Activated CD4-positive, alpha-beta T cell treated with anti-CD3 and anti-CD28 coated beads, Interleukin-2, amount 50 U/mL, for 48 hours (primary cell): ENCODE measurements at places on chromosomes 16 and 17.

DNA sequence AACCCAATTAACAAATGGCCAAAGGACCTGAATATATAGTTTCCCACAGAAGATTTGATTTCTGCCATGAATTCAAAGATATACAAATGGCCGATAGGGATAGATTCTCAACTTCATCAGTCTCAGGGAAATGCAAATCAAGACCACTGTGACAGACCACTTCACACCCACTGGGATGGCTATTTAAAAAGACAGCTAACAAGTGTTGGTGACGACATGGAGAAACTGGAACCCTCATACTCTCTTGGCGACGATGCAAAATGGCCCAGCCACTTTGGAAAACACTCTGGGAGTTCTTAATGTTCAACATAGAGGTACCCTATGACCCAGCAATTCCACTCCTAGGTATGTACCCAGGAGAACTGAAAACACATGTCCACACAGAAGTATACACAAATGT, 17.4 kb upstream of the KREMEN2 start:
- no peak for DNase-seq

DNA sequence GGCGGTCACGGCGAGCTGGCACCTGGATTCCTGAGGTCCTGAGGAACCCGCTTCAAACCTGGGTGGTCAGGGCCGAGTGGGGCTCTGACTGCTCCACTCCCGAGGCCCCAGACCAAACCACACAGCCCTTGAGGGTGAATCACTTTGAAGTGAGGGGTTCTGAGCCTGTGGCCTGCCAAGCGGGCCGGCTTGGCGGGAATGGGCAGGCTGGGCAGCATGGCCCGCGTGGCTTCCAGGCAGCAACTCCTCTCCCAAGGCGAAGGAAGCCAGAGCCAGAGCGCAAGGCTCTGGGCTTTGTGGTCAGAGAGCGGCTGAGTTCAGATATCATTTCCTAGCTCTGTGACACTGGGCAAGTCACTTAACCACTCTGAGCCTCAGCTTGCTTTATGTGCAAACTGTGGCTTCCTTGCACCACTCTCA, 42.7 kb downstream of the CMIP start:
- no peak for DNase-seq

DNA sequence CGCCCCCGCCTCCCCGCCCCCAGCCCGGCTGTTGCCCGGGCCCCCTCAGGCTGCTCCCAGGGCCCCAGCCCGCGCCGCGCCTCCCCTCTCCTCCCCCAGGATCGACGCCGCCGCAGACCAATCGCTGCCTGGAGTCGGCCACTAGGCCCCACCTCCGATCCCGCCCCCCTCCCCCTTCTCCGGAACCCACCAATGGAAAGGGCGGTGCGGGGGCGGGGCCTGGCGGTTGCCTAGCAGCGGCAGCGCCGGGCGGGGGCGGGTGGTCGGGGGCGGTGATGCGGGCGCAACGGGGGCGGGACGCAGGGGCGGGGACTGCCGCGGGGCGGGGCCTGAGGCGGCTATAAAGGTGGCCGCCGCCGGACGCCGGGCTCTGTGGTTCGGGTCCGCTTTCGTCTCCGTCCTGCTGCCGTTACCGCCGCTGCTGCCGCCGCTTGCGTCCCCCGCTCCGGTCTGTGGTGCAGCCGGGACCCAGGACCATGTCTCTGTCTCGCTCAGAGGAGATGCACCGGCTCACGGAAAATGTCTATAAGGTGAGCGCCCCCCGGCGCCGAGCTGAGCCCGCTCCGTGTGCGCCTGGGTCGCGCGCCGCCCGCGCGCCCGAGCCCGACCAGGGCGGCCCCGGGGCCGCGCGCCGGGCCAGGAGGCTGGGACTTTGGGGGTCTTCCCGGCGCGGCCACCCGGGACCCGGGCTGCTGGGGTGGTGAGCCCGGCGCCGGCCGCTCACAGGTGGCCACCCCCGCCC, at the start of gene BAIAP2:
BAIAP2 (plus strand) TSS at position 373 of the 742 bp plus-strand sequence; CDS start at position 477, 104 bp downstream.
- peak; percentile 98 for DNase-seq

GRCh38 chr17:74734256-74734655, 2.8 kb upstream of the RAB37 start:
- DNase-seq: no peak

- no peak for DNase-seq
These were observed 23.8 kb upstream of the SLC12A3 start for GRCh38 chr16:56841233-56841632.

DNA sequence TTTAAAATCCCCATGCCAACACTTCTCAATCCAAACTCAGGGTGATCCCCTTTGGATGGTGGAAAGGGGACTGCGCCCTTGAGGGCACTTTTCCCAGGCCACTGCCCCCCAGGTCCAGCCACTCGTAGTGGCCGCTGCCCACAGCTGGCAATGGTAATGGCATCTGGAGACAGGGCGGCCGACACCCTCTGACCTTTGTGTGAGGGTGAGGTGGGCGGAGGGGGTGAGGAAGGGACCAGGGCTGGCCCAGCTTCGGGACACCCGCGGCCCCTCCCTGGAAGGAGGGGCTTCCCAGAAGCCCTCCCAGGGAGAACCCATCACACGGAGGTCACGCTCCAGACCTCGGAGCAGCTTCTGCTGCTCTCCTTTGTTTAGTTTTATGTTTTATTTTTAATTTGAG, 289.7 kb downstream of the FOXL1 start:
- DNase-seq: no peak

GRCh38 chr17:5840811-5841446, 229.2 kb upstream of the WSCD1 start:
- no peak for DNase-seq

DNA sequence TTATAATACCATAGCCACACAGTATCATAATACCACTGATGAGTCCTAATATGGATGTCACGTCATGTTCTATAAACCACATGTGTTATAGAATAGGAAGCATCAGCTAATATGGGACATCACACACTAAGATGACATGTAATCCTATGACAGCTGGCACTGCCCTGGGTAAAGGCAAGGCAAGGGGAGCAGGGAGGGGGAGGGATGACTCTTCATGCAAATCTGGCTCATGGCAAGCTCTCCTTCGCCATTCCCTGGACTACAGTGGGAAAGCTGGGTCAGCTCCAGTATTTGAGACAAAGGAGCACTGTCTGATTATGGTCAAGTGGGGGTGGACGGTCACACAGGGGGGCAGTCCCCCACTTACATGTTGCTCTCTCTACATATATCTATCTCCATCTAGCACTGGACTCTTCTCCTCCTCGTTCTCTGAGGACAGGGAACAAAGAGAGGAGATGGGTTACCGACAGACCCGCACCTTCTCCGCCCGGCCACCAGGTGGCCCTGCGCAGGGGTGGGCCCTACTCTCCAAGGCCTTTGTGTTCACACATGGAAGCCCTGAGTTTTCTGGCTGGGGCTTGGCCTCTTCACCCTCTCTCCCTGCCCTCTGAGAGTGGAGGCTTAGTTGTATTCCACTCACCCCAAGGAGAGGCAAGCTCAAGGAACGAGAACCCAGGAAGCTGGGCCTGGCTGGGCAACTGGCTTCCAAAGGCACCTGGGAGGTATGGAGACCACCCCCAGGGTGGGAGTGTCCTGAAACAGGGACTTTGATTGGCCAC, 23.4 kb upstream of the MPO start:
- peak; percentile 60 for DNase-seq

- DNase-seq: peak; percentile 94
These were observed 21.8 kb downstream of the KATNB1 start for GRCh38 chr16:57757326-57757786.

- DNase-seq: no peak
These were observed 14.9 kb downstream of the IRF8 start for GRCh38 chr16:85913688-85914422.

GRCh38 chr17:48873696-48874443, 18.7 kb upstream of the ATP5MC1 start:
- no peak for DNase-seq

- no peak for DNase-seq
These were observed at the start of gene CCL17 for GRCh38 chr16:57403965-57404817. Gene CCL17 (plus strand): TSS chr16:57404767. CDS start chr16:57413933, 9,166 bp downstream.

DNA sequence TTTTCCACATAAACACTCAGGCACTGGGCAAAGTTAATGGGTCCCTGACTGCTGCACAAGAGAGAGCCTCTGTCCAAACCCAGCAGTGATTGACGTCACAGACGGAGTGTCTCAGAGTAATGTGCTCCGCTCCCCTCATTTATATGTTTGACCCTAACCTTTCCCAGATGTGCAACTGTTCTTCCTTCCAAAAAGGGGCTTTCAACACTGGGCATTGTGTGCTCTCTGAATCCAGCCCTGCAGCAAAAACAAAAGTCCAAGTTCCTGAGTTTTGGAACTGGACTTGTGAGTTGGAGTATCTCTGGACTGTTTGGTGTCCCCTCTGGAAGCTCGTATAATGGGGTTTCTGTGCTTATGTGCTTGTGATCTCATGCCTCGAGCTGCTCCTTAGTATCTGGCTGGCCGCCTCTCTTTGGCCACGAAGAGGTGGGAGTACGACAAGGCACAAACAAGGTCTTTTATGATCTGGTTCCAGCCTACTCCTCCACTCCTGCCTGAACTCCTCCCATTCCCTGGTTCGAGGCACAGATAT, 76.4 kb upstream of the SMIM36 start:
- no peak for DNase-seq

DNA sequence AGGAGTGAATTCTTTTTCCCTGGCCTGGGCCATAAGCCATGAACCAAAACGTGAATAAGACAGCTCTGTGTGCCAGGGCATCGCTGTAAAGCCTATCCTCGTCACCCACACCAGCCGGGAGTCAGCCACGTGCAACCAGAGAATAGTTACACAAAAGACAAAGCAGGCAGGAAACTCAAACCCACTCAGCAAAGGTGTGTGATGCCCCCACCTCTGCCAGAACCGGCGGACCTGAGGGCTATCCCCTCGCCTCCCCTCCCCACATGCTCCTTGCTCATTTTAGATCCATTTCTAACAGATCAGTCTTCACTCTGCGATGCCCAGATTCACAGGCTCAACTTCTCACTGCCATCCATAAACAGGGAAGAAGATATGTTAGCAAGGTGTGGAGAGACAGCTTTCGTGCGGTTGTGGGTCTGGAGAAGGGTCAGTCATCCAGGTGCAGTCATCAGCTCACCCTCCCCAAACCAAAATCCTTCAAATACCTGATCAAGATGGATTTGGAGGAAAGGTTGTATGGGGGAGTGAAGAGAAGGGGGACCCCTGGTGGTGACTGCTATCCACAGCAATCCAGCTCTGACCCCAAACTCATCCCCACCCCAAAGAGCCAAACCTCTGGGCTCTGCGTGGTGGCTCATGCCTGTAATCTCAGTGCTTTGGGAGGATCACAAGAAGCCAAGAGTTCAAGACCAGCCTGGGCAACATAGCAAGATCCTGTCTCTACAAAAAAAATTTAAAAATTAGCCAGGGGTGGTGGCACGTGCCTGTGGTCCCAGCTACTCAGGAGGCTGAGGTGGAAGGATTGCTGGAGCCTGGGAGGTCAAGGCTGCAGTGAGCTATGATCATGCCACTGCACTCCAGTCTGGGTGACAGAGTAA, 219.2 kb downstream of the C16orf78 start:
- peak; percentile 34 for DNase-seq

DNA sequence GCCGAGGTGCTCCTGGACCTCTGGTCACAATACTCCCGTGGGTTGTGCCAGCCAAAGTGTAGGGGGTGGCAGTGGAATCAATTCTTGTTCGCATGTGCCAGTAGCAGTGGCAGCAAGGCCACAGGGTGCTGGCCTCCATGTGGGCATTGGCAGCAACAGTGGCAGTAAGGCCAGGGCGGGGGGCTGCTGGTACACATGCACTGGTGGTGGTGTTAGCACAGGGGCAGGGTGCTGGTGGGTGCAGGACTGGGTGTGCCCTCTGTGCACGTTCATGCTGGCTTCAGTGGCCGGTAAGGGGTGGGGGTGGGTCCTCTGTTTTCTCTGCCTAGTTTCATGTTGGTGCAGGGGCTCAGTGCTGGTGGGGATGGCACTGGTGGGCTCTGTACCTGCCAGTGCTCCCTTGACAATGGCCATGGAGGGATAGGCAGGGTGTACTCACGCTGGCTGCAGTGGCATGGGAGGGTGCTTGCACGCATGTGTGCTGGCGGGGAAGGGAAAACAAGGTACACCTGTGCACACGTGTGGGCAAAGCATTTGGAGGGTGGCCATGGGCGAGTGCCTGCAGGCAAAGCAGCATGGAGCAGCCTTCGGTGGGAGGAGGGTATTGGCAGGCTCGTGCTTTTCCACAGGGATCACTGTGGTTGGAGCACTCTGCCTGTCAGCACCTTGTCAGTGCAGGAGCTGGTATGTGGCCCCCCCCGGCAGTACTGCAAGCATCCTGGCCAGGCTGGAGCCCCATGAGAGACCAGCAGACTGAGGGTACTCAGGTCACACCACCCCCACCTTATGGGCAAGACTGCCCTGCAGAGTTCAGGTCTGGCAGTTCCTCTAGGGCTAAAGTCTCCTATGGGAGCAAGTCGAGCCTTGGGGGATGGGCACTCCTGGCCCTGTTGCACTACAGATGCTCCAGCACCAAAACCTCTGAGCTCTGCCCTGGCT, 35.8 kb downstream of the NF1 start:
- no peak for DNase-seq

DNA sequence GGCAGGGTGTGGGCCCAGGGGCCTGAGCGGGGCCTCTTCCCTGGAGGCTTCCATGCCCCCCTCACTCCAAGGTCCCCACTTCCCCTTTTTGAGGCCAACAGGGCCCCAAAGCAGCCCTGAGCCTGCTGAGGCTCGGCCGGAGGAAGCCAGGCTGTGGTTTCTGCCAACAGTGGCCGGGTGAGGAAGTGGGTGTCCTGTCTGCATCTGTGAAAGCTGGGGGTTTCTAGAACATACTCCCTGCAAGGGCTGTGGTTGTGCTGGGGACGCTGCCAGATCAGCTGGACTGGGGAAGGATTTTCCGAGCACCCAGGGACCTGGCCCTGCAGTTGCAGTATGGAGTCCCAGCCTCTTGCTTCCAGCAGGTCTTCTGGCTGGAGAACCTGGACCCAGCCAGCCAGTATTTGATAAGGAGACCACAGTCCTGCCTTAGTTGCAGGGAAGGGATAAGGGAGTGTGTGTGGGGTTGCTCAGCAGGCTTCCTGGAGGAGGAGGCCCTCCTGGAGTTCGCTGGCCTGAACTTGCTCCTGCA, 15.7 kb downstream of the ADCY7 start:
- peak; percentile 62 for DNase-seq

DNA sequence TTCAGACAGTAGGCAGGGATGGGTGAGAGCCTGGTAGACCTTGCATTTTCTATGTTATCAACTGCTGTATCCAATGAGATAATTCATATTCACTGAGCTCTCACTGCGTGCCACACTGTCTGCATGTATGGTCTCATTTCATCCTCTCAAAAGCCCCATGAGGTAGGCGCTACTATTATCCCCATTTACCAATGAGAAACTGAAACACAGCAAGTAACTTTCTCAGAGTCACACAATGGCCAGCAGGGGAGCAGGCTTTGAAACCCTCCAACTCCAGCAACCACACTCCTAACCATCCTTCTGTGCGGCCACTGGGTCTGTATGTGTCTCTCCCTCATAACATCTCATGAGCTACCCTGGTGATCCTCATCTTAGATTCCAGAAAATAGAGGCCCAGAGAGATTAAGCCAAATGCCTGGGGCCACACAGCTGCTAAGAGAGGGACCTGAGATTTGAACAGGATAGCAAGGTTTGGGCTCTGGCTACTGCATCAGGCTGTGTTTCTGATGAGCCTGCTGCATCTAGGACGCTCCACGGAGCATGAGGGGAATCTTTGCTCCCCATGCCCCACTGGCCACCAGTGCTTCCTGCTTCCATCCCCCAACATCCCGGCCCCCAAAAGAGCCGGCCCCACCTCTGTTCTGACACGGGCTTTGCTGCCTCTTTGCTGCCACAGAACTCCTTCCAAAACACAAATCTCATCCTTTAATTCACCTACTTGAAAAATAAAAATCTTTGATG, 3.2 kb downstream of the CCR7 start:
- peak; percentile 64 for DNase-seq

GRCh38 chr17:17120294-17120693, 78.0 kb downstream of the MPRIP start:
- no peak for DNase-seq

- peak; percentile 42 for DNase-seq
These were observed 71.8 kb downstream of the PRKCA start for GRCh38 chr17:66373944-66374817.
